Iris pigment epithelial cell (primary cell): ENCODE measurements at places on chromosomes 2 and 18.
A peak's percentile ranks its signal among the peaks of the same experiment; 100 is the strongest.

DNA sequence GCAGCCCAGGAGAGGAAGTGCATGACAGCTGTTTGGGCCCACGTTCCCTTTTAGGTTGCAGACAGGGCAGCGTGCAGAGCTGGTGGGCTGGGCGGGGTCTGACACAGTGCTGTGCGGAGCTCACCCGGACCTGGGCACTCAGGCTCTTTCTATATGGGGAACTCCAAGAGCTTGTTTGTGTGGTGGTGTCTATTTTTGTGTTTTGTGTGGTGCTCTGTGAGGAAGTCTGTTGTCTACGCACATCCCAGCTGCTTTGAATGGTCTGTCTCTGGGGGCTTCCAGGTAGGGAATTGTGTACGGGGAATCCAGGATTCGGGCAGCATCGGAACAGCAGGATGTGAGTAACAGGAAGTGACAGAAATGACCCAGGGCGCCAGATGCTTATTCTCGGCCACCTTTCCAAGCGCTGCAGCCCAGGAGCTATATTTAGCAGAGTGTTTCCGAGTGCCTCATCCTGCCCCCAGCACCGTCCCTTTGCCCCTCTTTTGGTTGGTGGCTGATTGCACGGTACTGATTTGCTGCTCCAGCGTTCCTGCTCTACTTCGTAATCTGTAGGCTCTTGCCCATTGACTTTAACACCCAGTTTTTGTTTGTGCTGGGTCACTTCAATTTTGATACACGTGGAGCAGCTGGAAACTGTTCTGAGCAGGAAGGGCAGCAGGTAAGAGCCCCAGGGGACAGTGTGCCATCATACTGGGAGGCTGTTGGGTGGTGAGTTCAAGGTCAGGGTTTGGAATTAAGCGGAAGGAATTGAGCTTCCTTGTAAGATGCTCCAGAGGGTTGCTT is 64.7 kb downstream of the DGKD start:
- peak; percentile 55 for DNase-seq

- DNase-seq, result peak; percentile 58
Measured at GRCh38 chr2:20525041-20526035, 78.5 kb downstream of the RHOB start.

- no peak for DNase-seq
Measured at GRCh38 chr18:74256190-74256589, 35.6 kb downstream of the CYB5A start.

DNA sequence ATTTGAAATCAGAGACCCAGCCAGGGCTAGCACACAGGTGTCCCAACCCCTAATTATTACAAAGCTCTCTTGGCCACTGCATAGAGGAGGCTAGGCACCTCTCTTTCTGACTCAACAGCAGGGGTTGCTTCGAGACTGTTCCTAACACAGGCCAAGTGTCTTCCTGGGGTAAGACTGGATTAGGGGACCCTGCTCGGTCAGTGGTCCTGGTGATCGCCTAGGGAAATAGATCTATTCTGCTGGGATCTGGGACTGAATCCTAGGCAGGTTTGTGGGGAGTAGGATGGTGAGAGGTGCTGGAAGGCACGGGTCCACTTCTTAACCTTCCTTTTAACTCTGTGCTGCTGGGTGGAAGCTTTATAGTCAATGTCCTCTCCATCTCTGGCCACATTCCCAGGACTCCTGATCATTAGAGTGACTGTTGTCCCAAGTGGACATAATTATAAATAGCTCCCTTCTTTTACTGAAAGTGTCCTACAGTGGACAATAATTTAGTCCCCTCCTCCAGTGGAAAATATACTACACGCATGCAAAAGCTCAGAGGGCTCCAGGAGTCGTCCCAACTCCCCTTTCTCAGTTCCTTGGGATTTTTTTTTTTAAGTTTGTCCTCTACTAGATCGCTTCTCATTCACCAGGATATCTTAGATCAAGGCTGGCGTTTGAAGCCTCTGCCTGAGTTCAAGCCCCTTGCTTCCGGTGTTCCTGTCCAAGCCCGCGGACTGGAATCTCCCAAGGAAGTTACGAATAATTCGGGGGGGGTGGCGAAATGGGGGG is 1.3 kb upstream of the TRIB2 start:
- DNase-seq, result no peak

GRCh38 chr18:10262566-10262965 is 191.9 kb upstream of the APCDD1 start:
- DNase-seq, result no peak

DNA sequence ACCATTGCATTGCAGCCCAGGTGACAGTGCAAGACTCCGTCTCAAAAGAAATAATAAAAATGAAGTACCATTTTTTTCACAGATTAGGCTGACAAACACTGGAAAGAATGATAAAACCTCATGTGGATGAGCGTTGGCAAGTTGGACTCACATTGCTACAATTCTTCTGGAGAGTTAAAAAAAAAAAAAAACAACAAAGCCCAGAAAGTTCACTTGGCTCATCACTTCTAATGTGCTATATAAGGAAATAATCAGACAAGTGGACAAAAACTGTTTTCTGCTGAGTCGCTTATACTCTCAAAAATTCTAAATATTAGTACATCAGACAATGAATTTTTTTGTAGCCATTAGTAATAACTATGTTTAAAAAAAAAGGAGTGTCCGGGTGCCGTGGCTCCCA is 38.4 kb downstream of the PKP4 start:
- DNase-seq, result peak; percentile 88

DNA sequence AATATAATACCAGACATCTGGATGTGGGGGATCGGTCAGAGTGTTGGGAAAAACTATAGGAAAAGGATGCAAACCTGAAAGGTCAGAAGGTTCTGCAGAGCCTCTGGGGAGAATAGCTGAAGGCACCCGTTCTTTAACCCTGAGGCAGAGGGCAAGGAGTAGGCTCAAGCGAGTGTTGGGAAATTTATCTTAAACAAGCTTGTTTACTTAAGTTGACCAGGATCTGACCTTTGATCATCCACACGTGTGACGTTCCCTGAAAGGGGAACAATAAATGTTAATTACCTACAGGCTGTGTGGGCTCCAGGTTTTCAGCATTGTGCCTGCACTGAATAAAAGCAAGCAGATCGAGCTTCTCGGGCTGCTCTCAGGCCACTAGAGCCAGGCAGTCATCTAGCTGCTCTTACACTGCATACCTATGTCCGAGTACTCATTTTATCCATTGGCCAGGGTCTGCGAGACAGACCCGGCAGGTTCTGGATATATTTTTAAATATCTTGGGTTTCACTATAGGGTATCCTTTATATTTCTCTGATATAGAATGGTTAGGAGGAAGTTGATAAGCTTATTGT is 400.6 kb upstream of the CHST9 start:
- DNase-seq, result no peak

- peak; percentile 89 for DNase-seq
Measured at GRCh38 chr2:212843409-212844199, 305.0 kb upstream of the ERBB4 start.

DNA sequence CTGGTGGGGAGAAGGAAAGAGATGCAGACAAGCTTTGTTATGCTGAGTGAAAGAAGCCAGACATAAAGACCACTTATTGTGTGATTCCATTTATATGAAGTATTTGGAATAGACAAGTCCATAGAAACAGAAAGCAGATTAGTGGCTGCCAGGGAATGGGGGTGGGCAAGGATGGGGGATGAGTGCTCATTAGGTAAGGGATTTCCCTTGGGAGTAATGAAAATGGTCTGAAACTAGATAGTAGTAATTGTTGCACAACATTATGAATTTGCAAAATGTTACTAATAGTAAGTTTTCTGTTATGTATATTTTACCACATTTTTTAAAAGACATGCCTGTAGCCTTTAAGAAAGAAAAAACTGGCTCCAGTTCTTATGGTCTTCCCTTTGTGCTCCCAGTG is 154.9 kb downstream of the LNPK start:
- DNase-seq, result no peak

DNA sequence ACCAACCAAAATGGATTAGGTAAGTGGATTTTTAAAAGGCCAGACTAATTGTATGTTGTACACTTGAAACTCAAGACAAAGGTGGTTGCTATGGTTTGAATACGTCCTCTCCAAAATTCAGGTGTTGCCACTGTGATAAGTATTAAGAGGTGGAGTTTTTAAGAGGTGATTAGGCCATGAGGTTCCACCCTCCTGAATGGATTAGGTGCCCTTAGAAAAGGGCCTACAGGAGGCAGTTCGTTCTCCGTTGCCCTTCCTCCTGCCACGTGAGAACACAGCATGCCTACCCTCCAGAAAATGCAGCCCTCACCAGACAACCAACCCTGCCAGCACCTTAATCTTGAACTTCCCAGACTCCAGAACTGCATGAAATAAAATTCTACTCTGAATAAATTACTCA is 51.2 kb downstream of the CHMP3 start:
- no peak for DNase-seq

DNA sequence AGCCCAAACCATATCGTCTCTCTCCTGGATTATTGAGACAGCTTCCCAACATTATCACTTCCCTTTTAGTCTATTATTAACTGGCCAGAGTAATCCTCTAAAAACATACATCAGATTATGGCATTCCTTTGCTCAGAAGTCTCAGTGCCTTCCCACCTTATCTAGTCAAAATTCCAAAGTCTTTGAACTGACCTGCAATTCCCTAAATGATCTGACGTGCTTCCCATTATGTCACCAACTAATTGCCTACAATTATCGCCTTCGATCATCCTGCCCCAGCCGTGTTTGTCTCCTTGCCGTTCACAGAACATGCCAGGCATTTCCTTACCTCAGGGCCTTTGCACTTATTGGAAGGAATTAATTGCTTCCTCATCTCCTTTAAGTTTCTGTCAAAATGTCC is 332.4 kb downstream of the IRS1 start:
- DNase-seq, result no peak

- no peak for DNase-seq
Measured at GRCh38 chr2:134583997-134584520, 134.7 kb downstream of the TMEM163 start.

GRCh38 chr2:71889759-71890684 is 257.6 kb downstream of the CYP26B1 start:
- DNase-seq, result peak; percentile 98

GRCh38 chr2:174510583-174511189 is 23.9 kb upstream of the GPR155 start:
- DNase-seq, result peak; percentile 5

- DNase-seq, result no peak
Measured at GRCh38 chr18:39421276-39421675, 1855.7 kb upstream of the CELF4 start.

- DNase-seq, result no peak
Measured at GRCh38 chr2:100909534-100910081, 89.7 kb downstream of the NPAS2 start.
